ENCODE measurements at places on chromosomes 2 and 18. TPM values are rescaled to one million over a fixed set of nuclear protein-coding genes. Genes with fewer than 3 reads are reported as not detected.
A peak's percentile ranks its signal among the peaks of the same experiment; 100 is the strongest.

The MGAT4A gene
- total RNA-seq, result 8.0 TPM

GRCh38 chr2:37244017-37244416, 12.6 kb downstream of the NDUFAF7 start:
- no peaks in the 10 kb centered on the region for H3K27me3 ChIP-seq
- DNase-seq, result no peak
- H3K4me3 ChIP-seq, result no peak overlapping the region
- no peaks in the 10 kb centered on the region for H3K4me1 ChIP-seq
- peaks cover 65% of the 10 kb centered on the region for H3K36me3 ChIP-seq

GRCh38 chr2:162992828-162993227, 154.3 kb upstream of the KCNH7 start:
- no peaks in the 10 kb centered on the region for H3K27me3 ChIP-seq
- DNase-seq, result no peak
- no peaks in the 10 kb centered on the region for H3K36me3 ChIP-seq
- H3K4me3 ChIP-seq, result no peak overlapping the region
- H3K4me1 ChIP-seq, result no peaks in the 10 kb centered on the region

The ZNF532 gene
- 161 TPM for total RNA-seq

GRCh38 chr18:12585218-12585617, 72.7 kb downstream of the SPIRE1 start:
- no peaks in the 10 kb centered on the region for H3K36me3 ChIP-seq
- H3K27ac ChIP-seq, result no peak overlapping the region
- no peaks in the 10 kb centered on the region for H3K27me3 ChIP-seq
- no peaks in the 10 kb centered on the region for H3K4me1 ChIP-seq
- no peak overlapping the region for H3K4me3 ChIP-seq

DNA sequence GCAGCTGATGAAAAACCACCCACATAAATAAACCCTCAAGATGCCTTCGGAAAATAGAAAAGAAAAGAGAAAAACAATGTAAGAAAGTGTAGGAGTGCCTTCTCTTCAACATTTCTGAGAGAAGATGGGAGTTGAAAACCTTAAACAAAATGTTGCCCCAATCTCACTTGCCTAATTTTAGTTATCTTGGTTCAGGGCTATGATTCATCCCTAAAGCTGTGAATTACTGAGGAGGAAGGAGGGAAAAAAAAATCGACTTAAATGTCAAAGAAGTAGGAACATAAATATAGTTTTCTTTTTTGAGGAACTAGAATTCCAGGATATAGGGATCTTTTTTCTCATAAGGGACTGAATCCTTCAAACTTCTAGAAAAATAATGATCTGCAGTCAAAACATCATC, 360.3 kb downstream of the TGIF1 start:
- H3K27ac ChIP-seq, result no peak overlapping the region
- H3K36me3 ChIP-seq, result no peaks in the 10 kb centered on the region
- no peaks in the 10 kb centered on the region for H3K4me1 ChIP-seq
- no peaks in the 10 kb centered on the region for H3K27me3 ChIP-seq
- DNase-seq, result no peak

The ABHD1 gene
- not detected for total RNA-seq

GRCh38 chr2:44877417-44877816, 64.1 kb upstream of the SIX3 start:
- H3K36me3 ChIP-seq, result no peaks in the 10 kb centered on the region
- no peaks in the 10 kb centered on the region for H3K4me1 ChIP-seq
- no peak for DNase-seq
- no peak overlapping the region for H3K4me3 ChIP-seq
- H3K27me3 ChIP-seq, result no peaks in the 10 kb centered on the region
- no peak overlapping the region for H3K27ac ChIP-seq

The PRKAG3 gene
- not detected for total RNA-seq

DNA sequence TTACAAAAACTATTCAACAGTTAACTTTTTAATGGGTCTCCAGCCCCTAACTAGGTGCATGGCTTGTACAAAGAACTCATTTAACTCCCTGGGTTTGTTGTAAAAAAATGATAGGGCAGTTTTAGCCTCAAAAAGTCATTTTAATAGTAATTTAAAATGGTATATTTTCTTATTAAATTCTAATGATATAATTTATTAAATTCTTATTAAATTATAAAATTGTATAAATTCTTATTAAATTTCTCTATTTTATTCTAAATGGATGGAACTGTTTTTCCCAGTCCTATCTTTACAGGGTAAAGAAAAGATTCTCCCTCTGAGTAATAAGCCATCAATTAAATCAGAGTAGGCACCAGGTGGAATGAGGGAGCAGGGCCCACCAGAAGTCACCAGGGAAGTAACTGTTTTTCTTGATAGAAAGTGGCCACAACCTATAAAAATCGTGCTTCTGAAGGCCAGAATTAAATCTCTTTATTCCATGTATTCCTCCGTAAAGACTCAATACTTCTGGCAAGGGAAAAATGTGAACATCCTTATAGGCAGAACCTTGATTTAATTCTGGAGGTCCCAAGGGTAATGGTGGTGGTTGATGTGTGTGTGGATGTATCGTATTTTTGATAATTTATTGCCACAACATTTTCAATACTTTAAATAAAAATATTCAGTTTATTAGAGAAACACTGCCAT, 814 bp downstream of the FKBP7 start:
- peak overlapping the region; percentile 94 for H3K27ac ChIP-seq
- H3K27me3 ChIP-seq, result no peaks in the 10 kb centered on the region
- peak overlapping the region; percentile 89 for H3K4me3 ChIP-seq
- no peak for DNase-seq
- H3K4me1 ChIP-seq, result peaks cover 18% of the 10 kb centered on the region

The VIL1 gene
- not detected for total RNA-seq

GRCh38 chr2:38718601-38719000, 32.6 kb downstream of the SRSF7 start:
- H3K27ac ChIP-seq, result no peak overlapping the region
- H3K27me3 ChIP-seq, result no peaks in the 10 kb centered on the region
- no peaks in the 10 kb centered on the region for H3K4me1 ChIP-seq
- no peak for DNase-seq
- no peaks in the 10 kb centered on the region for H3K36me3 ChIP-seq

The DIS3L2 gene
- total RNA-seq, result 20.6 TPM

DNA sequence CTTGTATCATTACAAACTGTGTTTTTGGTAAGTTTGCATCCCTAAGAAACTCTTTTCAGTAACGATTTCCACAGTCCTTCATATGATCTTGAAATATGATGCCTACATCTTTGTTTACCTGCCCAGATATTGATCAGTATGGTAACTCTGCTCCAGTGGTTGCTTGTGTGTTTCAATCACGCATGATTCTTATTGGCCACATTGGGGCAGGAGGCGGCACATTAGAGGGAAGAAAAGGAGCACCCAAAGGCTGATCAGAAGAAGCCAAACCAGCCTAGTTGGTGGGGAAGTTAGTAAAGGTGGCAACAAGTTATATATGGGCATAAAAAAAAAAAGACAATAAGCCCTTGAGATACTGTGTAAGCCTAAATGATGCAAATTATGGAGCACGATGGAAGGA, 158.9 kb downstream of the RHBDD1 start:
- H3K27ac ChIP-seq, result no peak overlapping the region
- no peaks in the 10 kb centered on the region for H3K27me3 ChIP-seq
- H3K4me1 ChIP-seq, result no peaks in the 10 kb centered on the region

DNA sequence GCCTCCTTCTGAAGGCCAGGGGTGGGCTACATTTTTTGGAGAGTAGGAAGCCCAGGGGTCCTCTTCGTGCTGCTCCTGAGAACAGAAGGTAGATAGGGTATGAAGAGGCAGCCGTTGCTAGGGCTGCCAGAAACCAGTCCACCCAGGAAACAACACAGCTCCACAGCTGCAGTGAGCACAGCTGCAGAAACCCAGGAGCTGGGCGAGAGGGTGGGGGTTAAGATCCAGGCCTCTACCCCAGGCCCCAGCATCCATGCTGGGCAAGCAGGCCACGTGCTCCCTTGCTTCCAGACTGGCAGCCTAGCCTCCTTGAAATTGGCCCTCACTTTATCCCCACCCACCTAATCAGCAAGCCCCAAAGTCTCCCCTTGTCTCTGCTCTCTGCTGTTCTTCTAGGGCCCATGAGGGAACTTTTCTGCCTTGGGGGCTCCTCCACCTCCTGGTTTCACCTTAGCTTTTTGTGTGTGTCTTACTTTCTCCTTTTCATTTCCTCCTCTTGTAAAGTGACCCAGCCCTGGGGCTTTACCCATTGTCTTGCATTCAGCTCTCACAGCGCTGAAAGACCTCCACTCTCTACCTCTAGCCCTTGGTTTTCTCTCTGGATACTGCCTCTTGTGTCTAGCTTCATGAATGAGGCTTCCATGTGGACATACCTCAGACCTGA, 30.7 kb downstream of the STON1 start:
- H3K4me3 ChIP-seq, result no peak overlapping the region
- no peaks in the 10 kb centered on the region for H3K4me1 ChIP-seq
- no peak for DNase-seq
- no peaks in the 10 kb centered on the region for H3K27me3 ChIP-seq
- no peak overlapping the region for H3K27ac ChIP-seq

The DLX1 gene
- not detected for total RNA-seq

The CD8B2 gene
- not detected for total RNA-seq

GRCh38 chr2:218396688-218397462, 2.8 kb upstream of the CTDSP1 start:
- peaks cover 7% of the 10 kb centered on the region for H3K4me1 ChIP-seq
- H3K36me3 ChIP-seq, result peaks cover 7% of the 10 kb centered on the region
- peak overlapping the region; percentile 79 for H3K4me3 ChIP-seq
- H3K27ac ChIP-seq, result peak overlapping the region; percentile 98
- DNase-seq, result peak; percentile 68

- DNase-seq, result peak; percentile 64
- H3K27ac ChIP-seq, result peak overlapping the region; percentile 65
- no peaks in the 10 kb centered on the region for H3K27me3 ChIP-seq
- H3K4me3 ChIP-seq, result no peak overlapping the region
- no peaks in the 10 kb centered on the region for H3K36me3 ChIP-seq
Measured at GRCh38 chr2:11738589-11739436, 7.6 kb upstream of the LPIN1 start.

The UGT1A7 gene
- not detected for total RNA-seq

The ITGA4 gene
- 6.6 TPM for total RNA-seq

DNA sequence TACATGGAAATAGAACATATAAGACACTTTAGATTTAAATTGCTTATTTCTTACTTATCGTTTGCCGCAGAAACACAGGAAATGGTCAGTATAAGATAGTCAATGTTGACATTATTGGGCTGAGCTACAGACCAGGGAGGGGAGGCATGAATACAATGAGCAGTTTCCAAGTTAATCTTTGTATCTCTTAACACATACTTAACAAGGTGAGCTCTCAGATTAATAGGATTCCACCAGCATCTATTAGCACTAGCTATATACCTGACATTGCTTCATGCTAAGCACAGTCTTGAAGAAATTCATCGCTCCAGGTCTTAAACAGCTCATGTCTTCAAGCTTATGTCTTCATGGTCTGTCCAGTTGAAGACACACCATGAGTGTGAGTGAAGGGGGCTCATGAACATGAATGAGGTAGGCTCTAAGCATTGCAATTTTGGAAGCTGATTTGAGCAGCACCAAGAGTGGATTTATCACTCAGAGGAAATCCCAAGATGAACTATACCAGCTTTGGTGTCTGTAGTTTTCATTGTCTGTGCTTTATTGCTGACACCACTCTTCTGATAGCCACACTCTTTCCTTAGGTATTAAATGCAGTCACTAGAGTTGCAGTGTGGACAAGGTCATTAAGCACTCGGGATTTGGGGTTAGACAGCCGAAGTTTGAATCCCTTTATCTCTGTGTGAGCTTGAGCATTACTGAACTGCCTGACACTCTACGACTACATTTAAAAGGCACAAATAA, 359.3 kb upstream of the EPHA4 start:
- H3K4me1 ChIP-seq, result no peaks in the 10 kb centered on the region
- DNase-seq, result no peak
- no peak overlapping the region for H3K4me3 ChIP-seq
- H3K27ac ChIP-seq, result no peak overlapping the region
- H3K27me3 ChIP-seq, result no peaks in the 10 kb centered on the region
- H3K36me3 ChIP-seq, result no peaks in the 10 kb centered on the region
